ENCODE measurements at places on chromosomes 2 and 18.
A peak's percentile ranks its signal among the peaks of the same experiment; 100 is the strongest.

DNA sequence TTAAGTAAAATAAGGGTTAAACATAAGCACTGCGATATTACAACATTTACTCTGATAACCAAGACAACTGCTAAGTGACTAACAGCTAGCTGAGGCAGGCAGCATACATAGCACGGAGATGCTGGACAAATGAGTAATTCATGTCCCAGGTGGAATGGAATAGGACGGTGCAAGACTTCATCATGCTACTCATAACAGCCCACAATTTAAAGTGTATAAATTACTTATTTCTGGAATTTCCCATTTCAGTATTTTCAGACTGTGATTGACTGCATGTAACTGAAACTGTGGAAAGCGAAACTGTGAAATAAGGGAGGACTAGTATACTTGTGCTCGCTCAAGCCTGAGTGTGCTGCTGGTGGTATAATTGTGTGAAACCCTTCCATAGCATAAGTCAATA lies 12.9 kb downstream of the IER3IP1 start:
- DNase-seq, result no peak

GRCh38 chr2:132462236-132462635 lies 45.6 kb downstream of the GPR39 start:
- DNase-seq, result no peak

GRCh38 chr2:172588931-172589330 lies 33.0 kb downstream of the PDK1 start:
- DNase-seq, result no peak

DNA sequence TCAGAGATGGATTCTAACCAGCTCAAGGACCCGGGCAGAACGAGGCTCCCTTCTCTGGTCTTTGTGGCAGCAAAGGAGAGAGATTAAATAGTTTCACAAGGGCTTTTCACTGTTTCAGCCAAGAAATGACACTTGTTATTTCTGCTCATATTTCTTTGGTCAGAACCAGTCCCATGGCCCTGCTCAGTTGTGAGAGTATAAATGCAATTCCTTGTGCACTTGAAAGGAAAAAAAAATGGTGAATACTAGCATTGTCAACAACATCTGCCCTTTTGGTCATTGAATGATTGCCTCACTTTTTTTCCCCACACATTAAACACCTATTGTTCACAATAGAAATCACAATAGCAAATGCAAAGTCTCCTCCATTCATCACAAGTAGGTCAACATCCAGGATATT lies 104.4 kb downstream of the RDH14 start:
- DNase-seq, result no peak

GRCh38 chr2:88114889-88115288 lies 13.0 kb downstream of the FABP1 start:
- no peak for DNase-seq

GRCh38 chr18:3874125-3874524 lies 424.2 kb downstream of the TGIF1 start:
- no peak for DNase-seq

DNA sequence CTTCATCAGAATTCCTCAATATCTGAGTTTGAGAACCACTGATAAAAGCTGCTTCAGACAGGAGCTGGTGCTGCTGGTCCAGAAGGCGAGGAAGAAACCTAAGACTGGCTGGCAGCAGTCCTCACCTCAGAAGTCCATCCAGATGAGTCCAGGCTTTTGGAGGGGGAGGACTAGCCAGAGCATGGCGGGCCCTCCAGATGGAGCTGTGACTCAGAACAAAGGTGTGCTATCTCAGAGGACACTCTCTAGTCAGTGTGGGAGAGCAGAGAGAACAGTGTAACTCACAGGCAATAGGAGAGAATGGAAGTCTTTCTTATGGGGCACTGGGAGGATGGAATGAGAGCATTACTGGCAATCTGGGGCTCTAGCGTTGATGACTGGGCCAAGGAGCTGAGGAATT lies 191.4 kb downstream of the NYAP2 start:
- DNase-seq, result no peak

DNA sequence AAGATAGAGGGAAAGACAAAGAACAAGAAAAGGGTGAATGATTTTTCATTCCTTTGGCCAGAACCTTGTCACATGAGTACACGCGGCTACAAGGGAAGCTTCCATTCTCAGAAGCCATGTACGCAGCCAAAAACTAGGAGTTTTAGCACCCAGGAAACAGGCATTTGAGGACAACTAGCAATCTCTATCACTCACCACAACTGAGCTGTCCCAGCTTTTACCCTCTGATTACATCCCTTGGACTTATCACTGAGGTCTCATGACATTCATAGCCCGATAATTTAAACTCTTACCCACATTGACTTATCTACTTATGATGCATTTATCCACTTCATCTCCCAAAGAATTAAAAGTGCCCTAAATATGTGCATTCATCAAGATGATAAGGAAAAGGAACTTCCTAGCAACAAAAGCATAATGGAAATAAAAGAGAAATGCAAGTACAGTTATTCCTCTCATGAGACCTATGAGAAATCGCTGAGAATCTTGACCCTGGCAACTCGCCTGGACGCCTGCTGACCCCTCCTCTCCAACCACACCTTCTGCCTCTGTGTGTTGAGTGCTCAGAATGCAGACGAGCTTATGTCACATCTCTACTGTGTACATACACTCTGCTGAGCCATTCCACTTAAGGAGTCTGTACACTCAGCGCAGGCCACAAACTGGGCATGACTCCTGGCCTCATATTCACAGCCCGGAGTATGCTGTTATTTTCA lies 28.7 kb upstream of the MFSD6 start:
- no peak for DNase-seq

DNA sequence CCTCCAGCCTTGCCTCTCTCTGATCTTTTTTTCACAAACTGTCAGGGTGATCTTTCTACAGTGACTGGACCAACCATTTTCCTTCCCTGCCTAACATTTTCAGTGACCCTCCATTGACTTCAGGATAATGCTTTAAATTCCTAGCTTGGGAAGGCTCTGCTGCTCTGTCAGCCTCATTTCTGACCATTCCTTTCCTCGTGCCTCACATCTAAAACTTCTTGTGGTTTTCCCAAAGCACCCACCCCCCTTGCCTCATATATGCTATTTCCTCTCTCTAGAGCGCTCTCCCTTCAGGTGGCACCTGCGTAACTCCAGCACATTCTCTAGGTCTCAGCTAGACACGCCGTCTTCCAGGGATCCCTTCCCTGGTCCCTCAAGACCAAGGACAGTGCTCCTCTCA lies 37.2 kb downstream of the DRC1 start:
- DNase-seq, result no peak

DNA sequence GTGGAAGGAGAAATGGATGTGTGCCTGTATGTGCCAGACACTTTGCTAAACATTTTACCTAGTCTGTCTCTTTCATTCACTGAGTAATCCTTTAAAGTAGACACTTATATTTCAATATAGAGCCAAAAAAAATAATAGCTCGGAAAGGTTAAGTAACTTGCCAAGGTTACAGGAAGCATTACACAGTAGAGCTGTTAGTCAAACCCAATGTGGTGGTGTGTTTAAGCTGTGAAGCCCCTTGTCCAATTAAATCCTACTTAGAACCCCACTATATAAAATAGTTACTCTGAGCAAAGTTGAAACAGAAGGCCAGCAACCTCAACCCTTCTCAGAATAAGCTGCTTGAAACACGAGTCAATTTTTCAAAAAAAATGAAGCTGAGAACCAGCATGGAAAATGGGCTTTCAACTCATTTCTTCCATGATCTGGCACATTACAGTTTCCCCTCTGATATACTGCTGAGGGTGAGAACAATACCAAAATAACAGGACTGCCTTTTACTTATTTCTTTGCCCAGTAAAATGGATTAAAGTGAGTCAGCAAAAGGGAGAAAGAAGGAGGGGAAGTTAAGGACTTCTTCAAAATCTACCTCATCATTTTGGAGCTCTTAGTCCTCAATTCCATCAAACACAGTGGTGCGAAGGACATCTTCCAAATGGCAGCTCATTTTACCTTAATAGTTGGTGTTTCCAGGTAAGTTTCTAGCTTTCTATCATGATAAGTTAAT lies 7.9 kb downstream of the RDH14 start:
- no peak for DNase-seq

DNA sequence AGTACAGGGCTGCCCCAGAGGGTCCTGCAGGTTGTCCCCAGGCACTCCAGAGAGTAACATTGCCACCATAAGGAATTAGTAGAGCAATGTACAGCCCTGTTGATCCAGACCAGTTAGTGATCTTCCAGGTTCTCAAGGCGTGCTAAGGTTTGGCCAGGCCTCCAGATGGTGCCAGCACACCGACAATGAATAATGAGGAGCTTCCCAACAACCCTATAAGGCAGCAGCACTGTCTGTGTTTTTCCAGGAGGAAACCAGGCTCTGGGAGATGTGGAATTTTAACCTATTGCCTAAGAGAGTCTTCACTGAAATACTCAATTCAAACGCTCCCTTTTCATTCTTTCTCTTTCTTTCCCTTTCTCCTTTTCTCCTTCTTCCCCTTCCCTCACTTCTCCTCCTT lies 122.1 kb downstream of the MGAT5 start:
- DNase-seq, result no peak

GRCh38 chr2:235263205-235264120 lies 230.4 kb upstream of the AGAP1 start:
- DNase-seq, result peak; percentile 79

DNA sequence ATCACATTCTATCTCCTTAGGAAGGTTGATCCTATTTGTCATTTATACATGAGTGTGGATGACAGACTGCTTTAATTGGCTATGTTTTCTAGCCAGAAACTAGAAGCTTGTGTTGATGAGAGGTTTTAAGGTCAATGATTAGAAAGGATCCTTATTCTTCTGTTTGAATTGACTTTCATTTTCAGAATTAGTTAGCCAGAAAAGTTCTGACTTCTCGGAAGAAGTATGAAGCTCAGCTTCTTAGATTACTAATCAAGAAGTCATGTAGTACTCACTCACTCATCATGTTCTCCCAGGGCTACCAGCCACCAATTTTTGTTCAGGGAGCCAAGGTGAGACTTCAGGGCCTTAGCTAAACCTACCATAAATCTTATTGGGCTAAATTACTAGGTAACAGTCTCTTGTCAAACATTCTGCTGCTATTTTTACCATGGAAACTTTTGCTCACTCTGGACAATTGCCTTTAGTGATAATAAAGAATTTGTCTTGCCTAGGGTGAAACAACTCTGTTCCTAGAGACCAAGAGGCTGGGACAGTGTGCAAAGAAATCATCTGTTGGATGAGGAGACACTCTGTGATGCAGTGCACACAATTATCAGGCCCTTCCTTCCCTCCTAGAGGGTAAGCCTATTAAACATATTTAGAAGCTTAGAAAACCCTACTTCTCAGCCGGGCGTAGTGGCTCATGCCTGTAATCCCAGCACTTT lies 111.6 kb upstream of the DNMT3A start:
- no peak for DNase-seq

DNA sequence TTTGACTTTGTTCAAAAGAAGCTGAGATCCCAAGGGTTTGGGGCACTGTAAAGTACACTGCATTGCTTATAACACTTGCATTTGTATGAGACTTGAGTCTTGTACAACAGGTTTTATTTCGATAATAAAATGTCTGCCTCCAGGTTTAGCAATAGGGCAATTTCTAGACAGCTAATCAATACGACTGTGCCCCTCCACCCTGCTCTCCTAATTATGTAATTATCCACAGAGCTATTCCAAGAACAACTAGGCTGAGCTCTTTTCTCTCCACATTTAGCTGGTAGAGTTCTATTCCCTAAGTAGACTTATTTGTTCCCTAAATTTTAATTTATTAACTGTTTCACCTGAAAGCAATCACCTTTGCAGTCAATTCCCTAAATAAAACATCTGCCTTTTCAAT lies 52.9 kb upstream of the LINC00305 start:
- no peak for DNase-seq

GRCh38 chr2:115305712-115306111 lies 863.3 kb downstream of the DPP10 start:
- DNase-seq, result no peak

DNA sequence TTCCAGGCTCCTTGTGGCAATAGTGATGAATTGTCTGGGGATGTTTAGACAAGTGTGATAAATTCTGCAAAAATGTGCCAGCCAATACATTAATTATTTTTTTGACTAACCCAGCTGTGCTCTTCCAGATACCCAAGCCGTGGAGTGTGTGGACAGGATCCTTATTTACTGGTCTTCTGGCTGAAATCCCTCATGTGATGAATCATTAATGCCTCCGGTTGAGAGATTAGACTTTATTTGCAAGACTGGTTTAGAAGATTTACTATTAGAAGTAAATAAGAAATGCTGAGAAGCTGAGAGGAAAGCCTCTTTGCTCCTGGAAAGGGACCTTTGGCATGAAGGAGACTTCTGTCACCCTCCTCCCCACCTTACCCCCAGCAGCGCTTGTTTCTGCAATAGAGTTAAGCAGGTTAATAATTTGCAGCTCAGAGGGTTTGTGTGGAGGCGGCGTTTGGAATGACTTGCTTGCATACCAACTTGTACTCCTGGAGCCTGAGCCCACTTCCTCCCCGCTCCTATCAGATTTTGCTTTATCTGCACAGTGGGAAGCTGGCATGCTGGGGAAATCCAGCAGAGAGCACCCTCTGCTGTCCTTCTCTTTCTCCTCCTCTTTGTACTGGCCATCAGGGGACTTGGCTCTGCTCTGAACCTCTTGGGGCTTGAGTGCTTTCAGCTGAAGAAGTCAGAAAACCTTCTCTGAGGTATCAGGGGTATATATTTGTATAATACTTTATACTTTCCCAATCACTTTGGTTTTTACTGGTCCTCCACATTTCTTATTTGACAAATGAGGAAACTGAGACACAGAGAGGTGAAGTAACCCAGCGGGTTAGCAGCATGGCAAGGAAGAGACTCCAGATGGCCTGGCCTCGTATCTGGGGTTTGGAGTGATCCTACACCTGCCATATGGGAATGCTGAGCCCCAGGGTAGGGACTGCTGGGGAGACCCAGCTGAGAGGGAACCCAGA lies 16.3 kb downstream of the SLC3A1 start:
- peak; percentile 45 for DNase-seq

- no peak for DNase-seq
Observed at GRCh38 chr2:240462073-240462706, 26.7 kb downstream of the GPC1 start.

DNA sequence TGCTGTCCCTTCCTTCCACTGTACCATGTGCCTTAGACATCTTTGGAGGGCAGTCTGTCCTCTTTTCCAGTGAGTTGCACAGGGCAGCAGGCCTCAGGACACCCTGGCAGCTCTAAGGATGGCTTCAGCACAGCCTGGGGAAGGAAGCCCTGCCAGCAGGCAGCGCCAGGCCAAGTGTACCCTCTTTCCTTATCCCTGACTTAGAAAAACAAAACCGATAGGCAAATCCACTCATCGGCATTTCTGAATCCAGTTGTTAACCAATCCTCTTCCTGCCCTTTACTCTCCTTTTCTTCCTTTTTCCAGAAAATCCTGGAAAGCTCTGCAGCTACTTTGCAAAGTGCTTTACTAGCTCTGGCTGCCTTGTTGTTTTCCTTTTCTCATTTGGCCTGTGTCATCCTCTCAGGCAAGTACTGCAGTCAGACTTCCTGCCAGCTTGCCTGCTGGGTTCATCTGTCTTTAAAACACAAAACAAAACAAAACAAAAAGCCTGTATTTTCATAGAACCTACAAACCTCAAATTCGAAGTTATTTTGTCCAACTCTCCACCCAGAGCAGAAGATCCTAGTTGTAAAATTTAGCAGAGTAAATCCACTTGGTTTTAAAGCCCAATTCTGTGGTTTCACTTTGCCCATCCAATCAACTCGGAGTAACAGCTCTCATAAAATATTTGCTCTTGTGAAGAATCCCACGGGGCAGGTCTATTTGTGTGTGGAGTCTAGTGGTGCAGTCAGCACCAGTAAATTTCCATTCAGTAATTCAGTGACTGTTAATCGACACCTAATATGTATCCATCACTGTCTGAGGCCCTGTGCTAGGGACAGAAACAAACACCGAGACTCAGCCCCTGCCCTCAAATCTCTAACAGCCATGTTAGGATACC lies 45.2 kb downstream of the PCBP1 start:
- DNase-seq, result peak; percentile 60

- DNase-seq, result no peak
Observed at GRCh38 chr2:44429034-44429433, 67.3 kb downstream of the CAMKMT start.

All from SW 1271 (cell line).